Right atrium auricular region (tissue), 2 donors: ENCODE measurements at places on chromosomes 6 and 20. TPM values are rescaled to one million over a fixed set of nuclear protein-coding genes. Genes with fewer than 3 reads are reported as not detected.

GRCh38 chr6:142009647-142010046 lies 123.1 kb upstream of the GJE1 start:
- no peak for DNase-seq

The MUC22 gene
- not detected for total RNA-seq

GRCh38 chr6:158649289-158650143 lies at the start of gene SYTL3:
SYTL3 (plus strand) TSS chr6:158650054; CDS start chr6:158663269, 13,215 bp downstream.
- peak; percentile 69 for DNase-seq

DNA sequence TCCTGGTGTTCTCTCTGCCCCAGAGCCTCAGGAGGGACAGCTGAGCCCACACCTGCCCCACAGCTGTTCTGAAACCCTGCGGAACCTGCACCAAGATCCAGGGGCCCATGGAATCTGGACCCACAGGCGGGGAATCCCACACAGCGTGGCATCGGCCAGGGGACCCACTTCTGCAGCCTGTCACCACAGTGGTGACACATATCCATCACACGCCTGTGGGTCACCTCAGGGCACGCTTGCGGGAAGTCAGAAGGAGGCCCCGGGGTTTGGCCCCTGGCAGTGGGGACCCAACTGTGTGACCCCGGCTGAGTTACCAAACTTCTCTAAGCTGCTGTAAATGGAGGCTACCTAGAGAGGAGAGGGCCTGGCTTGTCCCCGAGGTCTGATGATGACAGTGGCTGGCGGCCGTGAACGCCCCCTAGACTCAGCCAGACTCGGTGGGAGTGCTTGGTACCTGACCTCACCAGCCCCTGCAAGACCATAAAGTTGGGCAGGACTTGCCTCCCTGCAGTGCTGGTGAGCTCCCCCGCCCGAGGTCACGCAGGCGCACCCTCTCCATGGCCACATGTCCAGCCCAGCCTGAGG lies 2.3 kb upstream of the HRH3 start:
- no peak for DNase-seq

GRCh38 chr6:151425561-151425960 lies 26.4 kb downstream of the RMND1 start:
- no peak for DNase-seq

The SLC16A10 gene
- 18.5 TPM for total RNA-seq

GRCh38 chr6:37369321-37370201 lies 15.8 kb downstream of the RNF8 start:
- DNase-seq = no peak

DNA sequence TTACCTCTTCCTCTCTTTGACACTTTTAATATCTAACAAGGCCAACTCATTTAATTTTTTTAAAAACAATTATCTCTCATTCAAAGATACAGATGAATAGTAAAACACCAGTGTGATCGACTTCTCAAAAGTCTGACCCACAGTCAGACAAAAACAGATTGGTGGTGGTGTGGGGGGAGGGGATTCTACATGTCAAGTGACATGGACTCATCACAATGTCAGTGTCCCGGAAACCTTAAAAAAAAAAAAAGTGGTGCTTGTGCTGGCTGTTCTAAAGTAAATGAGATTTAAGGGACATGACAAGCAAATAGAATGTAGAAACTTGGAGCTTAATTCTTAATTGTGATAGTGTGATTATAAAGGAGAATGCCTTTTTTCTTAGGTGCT lies 16.3 kb upstream of the RFPL4B start:
- DNase-seq = no peak

The KCNQ2 gene
- not detected for total RNA-seq

DNA sequence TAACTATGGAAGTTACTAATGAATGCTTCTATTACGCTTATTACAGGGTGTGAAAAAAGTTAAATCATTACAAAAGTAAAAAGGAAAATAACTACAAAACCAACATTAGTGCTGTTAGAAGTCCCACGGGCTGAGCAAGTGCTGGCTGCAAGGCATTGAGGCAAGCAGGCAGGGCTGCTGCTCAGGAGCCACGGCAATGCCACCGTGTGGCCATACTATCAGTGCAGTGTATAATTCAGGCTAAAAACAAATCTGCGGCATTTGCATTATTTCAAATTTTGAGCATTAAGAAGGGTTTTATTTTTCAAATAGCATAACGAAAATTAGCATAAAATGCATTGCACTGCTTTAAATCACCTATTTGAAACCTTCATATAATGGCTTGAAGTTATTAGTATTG lies 17.1 kb downstream of the IFNGR1 start:
- no peak for DNase-seq

DNA sequence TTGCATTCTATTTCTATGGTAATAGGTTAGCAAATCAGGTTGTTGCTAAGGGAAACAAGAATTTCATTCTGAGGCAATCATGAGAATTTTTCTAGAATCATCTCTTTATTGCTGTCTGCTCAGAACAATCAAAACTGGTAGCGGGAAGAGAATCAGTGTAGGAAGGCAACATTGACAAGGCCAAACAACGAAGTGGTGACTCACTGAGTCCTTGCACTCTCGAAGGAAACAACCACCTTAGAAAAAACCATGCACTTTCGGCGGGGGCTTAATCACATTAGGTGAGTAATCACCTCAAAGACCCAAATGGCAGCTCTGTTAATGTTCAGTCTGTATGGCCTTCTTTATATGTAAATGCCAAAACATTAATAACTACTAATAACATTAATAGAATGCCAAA lies 78.8 kb upstream of the MAP7 start:
- DNase-seq = no peak

The TENT5A gene
- total RNA-seq = 22.0 TPM

- DNase-seq = no peak
Observed at GRCh38 chr6:159894991-159895390, 4.2 kb downstream of the MAS1 start.

DNA sequence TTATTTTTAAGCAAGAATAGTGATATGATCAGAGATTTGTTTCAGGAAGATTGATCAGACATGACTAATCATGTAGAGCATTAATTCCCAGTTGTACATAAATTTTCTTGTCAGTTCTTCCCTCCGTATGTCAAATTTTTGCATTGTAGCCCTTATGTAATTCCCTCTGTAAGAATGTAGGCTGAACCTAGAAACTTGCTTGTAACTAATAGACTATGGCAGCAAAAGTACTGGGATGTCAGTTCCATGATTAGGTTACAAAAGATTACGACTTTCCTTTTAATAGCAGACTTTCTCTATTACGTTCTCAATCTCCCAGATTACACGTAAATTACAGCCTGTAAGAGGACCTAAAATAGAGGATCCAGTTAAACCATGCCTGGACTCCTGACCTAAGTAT lies 79.4 kb upstream of the EPHA7 start:
- no peak for DNase-seq

The HTR1E gene
- not detected for total RNA-seq

The GSTA3 gene
- total RNA-seq = not detected

DNA sequence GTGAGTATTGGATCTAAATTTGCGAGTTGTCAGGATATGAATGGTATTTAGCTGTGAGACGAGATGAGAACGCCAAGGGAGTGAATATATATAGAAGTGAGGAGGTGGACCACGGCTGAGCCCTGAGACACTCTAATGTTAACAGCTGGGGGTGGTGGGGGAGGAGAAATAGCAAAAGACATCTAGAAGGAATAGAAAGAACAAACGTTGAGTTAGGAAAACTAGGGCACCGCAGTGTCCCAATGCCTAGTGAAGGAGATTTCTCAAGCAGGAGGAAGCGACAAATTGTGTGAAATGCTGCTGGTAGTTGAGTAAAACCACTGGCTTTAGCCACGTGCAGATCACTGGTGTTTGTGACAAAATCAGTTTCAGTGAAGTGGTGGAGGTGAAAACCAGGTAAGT lies 56.9 kb downstream of the CD164 start:
- DNase-seq = no peak

The DPPA5 gene
- total RNA-seq = not detected

The CTNNBL1 gene
- 39.9 TPM for total RNA-seq

The BNIP5 gene
- total RNA-seq = not detected

DNA sequence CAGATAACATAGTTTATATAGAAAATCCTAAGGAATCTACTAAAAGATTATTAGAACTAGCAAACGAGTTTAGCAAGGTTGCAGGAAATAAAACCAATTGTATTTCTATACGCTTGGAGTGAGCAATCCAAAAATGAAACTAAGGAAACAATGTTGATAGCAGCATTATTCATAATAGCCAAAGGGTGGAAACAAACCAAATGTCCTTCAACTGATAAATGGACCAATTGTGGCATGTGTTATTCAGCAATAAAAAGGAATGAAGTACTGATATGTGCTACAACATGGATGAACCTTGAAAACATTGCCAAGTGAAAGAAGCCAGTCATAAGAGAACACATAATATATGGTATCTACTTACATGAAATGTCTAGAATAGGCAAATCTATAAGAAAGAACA lies 101.0 kb upstream of the VSTM2L start:
- DNase-seq = no peak

DNA sequence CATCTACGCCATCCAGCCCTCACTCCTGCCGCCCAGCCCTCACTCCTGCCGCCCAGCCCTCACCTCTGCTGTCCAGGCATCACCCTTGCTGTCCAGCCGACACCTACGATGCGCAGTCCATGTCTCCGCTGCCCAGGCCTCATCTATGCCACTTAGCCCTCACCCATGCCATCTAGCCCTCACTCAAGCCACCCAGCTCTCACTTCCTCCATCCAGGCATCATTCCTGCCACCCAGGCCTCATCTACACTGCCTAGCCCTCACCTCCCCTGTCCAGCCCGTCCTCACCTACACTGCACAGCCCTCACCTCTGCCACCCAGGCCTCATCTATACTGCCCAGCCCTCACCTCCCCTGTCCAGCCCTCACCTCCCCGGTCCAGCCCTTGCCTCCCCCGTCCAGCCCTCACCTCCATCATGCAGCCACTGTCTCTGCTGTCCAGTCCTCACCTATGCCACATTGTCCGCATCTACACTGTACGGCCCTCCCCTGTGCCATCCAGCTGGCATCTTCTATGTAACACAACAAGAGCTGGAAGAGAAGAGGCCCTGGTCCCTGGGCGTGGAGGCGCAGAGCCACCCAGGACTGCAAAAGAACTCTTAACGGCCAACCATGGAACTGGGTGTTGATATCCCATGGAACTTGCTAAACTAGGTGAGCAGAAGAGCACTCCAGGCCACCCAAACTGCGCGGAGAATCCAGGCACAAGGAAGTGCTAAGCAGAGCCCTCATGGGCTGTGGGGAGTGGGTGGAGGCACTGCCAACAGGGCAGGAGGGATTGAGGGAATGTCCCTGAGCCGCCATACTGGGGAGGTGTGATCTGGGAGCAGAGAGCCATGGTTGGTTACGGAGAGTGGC lies 31.0 kb downstream of the RNASET2 start:
- no peak for DNase-seq

DNA sequence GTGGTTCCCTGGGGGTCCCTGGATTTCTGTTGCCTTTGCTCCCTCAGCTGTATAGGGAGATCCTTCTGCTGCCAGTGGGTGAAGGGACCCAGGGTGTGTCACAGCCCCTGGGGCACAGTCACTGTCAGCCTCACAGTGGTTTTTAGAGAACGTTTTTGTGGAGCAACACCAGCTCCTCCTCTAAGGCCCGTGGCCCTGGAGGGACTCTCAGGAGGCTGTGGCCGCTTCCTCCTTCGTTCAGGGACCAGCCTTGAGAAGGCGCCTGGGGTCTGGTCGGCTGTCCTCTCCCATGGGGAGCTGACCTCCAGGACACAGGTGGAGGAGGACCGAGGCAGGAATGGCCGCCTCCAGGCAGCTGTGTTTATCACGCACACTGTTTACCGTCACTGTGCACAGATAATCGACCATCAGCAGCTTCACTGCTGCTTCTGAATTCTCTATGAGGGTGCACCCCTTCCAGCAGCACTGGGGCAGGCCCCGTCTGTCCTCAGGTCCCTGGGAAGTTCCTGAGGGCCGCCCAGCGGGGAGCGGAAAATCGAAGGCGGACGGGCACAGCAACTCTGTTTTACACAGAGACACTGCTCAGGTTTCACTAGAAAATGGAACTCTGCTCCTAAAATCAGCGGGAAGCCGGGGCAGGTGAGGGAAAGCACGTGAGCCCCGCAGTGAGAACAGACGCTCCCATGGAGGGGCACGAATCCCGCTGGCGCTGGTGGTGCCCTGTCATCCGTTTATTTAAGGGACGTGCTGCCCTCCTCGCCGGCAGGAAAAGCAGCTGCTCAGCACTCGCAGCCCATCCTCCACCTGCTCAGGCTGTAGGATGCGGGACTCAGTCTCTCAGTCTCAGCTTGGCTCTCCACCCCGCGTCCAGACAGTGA lies 10.4 kb upstream of the FRMD1 start:
- DNase-seq = no peak

DNA sequence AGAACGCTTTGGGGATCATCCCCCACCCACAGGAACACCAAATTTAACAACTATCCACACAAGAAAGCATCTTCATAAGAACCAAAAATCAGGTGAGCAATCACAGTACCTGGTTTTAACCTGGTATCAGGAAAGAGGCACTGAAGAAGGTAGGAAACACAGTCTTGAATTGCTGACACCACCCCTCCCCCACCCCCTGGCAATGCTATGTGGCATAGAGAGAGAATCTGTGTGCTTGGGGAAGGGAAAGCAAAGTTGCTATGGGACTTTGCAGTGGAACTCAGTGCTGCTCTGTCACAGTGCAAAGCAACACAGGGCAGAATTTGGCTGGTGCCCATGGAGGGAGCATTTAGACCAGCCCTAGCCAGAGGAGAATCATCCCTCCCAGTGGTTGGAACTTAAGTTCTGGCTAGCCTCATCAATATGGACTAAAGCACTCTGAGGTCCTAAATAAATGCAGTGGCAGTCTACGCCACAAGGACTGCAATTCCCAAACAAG lies 565.5 kb downstream of the EPM2A start:
- DNase-seq = no peak

DNA sequence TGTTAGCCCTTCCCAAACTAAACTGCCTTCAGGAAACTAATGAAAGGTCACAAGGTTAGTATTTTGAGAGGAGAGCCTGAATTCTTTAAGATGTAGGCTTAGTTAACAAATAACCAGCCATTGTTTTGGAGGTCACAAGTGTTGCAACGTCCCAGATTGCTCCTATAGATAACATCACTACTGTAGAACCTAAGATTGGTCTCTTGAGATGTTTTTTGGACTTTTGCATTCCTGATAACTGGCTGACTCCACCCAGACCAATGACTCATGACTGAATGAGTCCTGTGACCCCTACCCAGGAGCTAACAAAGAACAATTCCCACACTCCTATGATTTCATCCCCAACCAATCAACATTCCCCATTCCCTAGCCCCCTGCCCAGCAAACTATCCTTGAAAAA lies 178.8 kb downstream of the SCP2D1 start:
- no peak for DNase-seq
